ENCODE measurements at places on chromosomes 7 and 10.

DNA sequence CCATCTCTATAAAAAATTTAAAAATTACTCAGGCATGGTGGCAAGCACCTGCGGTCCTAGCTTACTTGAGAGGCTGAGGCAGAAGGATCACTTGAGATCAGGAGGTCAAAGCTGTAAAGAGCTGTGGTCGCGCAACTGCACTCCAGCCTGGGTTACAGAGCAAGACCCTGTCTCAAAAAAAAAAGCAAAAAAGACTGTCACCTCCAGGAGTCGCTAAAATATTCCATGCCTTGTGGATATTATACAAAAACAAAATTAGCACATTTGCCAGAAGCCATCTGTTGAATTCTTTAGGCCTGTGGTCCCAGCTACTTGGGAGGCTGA is 87.0 kb upstream of the SDK1 start:
- no peak for DNase-seq

GRCh38 chr10:103750836-103751235 is 104.5 kb downstream of the SH3PXD2A start:
- DNase-seq: no peak

- no peak for DNase-seq
Observed at GRCh38 chr10:119981826-119982225, 89.3 kb downstream of the SEC23IP start.

GRCh38 chr10:8214587-8214986 is 160.1 kb downstream of the GATA3 start:
- DNase-seq: no peak

DNA sequence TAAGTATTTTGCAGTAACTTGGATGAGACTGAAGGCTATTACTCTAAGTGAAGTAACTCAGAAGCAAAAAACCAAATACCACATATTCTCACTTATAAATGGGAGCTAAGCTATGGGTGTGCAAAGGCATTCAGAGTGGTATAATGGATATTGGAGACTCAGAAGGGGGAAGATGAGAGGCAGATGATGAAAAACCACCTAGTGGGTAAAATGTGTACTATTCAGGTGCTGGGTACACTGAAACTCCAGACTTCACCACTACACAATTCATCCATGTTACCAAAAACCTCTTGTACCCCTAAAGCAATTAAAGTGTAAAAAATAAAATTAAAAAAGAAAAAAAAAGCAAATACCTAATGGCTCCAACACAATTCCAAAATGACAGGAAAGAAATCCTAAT is 351.7 kb downstream of the NXPH1 start:
- DNase-seq: no peak

DNA sequence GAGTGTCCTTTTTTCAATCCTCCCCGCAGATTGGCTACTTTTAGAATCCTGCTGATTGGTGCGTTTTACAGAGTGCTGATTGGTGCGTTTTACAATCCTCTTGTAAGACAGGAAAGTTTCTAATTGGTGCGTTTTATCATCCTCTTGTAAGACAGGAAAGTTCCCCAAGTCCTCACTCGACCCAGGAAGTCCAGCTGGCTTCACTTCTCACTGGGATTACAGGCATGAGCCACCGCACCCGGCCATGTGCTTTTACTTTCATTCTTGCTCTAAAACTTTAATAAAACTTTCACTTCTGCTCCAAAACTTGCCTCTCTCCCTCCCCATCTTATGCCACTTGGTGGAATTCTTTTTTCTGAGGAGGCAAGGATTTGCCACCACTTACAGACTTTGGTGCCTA is 17.0 kb upstream of the WAPL start:
- DNase-seq: no peak

GRCh38 chr10:89520706-89521105 is 14.7 kb downstream of the SLC16A12 start:
- DNase-seq: no peak

DNA sequence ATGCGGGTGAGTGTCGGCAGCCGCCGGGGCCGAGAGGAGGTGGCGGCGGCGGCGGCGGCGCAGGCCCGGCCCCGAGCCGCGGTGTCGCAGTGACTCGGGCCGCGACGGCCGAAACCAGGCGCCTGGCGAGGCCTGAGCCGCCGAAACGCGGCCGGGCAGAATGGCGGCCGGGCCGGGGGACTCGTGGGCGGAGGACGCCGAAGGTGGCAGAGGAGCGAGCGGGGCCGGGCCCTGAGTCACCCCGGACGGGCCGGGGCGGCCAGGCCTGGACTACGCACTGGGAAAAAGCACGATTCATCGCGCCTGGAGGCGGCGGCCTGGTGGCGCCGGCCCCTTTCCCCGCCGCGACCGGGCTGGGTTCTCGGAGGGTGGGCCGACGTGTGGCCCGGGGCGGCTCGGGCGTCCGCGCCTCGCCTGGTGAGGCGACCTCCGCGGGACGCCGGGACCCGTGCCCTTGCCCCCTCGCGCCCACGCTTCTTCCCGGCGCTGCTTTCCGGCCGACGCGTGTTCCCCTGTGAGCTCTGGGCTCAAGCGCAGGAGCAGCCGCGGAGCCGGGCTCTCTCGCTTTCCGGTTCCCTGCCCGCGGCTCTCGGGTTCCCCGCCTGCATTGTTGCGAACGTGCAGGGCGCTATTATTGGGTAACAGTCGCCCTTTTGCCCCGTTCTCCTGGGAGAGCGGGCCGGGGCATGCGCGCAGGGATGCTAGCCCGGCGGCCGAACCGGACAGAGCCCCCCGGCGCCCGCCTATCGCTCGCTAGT is 500 bp downstream of the CUL1 start:
- no peak for DNase-seq

DNA sequence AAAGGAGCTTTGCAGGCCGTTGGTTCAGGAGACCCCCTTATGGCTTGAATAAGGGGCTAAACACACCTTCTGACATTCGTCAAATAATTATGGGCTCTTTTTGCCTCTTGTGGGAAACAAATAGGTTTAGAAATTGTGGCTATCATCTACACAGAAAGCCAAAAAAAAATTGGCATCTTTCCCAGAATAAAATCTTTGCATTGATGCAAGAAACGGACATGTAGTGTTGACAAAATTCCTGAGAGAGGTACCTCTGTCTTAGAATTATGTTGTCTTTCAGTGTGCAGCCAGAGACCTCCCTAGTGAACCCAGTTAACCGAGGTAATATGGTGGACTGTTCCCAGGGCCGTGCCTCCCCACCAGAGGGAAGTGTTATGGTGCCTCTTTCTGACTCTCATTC is 283.9 kb downstream of the SDHAF3 start:
- no peak for DNase-seq

DNA sequence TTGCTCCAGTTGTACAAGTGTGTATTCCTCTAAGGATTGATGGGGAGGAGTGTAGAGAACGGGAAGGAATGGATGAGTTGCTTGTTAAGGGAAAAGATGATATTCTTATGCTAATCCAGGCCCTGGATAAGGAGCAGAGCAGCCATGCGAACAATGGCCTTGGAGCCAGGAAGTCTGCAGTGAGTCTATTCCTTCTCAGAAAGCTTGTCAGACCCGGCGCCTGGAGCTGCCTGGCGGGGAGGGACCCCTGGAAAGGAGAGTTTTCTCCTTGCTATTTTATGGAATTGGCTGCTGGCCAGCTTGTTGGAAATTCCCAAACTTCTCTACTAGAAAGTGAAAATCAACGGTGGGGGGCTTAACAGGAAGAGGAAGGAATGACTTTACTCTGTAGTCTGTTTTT is 89.1 kb downstream of the MMRN2 start:
- no peak for DNase-seq

- no peak for DNase-seq
Observed at GRCh38 chr7:149490083-149490760, 7.4 kb downstream of the ZNF746 start.

DNA sequence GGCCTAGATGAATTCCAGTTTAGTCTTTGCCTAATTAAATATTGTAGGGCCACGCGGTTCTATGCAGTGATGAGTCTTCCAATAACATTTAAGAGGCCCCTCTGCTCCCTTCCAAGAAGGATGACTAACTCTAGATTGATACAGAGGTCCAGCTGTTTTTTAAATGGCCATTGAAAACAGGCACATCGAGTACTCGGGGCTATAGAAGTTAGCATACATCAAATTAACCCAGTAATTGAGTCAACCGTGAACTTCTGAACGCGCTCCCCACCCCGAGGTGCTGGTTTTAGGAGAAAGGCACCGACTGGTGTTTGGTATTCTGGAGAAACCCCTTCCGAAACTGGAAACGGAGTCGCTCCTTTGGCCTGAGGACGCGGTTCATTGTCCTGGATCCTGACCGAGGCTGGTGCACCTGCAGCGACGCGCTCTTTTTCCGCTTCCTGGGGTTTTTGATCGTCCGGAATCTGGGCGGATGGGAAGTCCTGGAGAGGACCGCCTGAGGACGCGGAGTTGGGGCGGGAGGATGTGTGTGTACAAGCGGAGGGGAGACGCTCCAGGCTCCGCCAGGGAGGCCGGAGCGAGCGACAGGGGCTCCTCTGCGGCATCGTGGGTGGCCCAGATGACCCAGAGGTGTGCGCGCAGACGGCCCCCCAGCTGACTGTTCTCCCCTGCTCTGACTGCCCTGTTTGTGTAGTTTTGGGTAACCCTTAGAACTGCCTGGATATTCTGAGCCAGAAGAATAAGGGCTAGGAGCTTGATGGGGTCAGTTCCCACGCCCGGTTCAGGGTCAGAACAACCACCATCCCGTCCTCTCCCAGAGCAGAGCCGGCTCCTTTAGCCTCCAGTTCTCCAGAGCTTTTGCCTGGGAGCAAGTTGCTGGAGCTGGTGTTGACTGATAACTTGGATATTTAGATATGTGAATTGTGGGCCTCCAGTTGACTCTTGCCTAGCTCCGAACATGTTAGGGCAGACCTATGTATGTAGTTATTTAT is 711 bp downstream of the FAM221A start:
- peak; percentile 84 for DNase-seq

- DNase-seq: no peak
Observed at GRCh38 chr7:115869801-115870200, 160.8 kb downstream of the TFEC start.

DNA sequence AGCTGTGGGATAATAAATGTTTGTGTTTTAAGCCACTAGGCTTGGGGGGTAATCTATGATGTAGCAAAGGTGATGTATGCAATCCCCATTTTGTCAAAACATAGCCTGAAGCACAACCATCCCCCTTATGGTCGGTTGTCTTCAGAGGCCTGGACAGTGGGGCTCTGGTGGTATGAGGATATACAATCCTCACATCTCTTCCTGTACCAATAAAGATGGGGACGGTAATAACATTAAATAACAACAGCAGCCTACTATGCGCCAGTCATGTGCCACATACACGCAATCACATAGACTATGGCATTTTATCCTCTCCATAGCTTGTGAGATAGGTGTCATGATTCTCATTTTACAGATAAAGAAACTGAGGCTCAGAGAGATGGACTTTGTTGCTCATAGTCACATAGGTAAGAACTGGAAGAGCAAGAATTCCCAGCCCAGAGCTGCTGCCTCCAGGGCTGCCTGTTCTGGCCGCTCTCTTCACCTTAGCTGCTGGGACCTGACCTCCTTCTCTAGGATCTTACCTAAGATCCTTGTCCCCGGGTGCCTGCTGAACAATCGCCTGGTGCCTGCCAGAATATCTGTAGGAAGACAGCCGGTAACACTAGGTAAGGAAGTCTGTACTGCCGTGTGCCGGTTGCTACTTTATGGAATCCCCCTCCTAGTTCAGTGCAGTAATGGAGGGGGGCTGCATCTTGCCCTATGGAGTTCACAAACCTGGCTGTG is 108.6 kb downstream of the ARHGAP22 start:
- no peak for DNase-seq

GRCh38 chr7:51246258-51247245 is 70.1 kb downstream of the COBL start:
- no peak for DNase-seq

GRCh38 chr7:38731215-38731614 is 100.0 kb upstream of the AMPH start:
- DNase-seq: no peak

GRCh38 chr10:51675088-51675487 is 24.3 kb downstream of the CSTF2T start:
- no peak for DNase-seq

DNA sequence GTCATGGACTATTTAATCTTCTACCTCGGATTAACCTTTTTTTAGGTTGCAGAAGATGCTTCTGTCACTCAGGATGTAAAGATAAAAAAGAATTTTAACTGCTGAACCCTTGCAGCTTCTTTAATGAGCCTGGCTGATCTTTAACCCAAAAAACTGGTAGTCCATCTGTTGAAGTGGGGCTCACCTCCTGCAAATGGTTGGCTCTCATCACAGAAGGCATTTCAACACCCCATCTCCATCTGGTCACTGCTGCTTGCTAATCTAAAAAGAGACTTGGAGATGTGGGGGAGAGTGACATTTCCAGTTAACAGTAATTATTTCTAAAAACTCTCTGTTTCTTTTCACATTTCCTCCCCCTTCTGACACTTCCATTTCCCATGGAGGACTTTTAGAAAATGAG is 208.6 kb downstream of the LHFPL3 start:
- no peak for DNase-seq

GRCh38 chr7:104983076-104983577 is 30.9 kb upstream of the KMT2E start:
- peak; percentile 85 for DNase-seq

GRCh38 chr7:105760551-105761447 is 115.6 kb downstream of the ATXN7L1 start:
- DNase-seq: no peak

- DNase-seq: no peak
Observed at GRCh38 chr7:143363016-143363937, 764 bp upstream of the FAM131B start.

GRCh38 chr7:44966731-44967538 is 11.9 kb downstream of the MYO1G start:
- peak; percentile 48 for DNase-seq

DNA sequence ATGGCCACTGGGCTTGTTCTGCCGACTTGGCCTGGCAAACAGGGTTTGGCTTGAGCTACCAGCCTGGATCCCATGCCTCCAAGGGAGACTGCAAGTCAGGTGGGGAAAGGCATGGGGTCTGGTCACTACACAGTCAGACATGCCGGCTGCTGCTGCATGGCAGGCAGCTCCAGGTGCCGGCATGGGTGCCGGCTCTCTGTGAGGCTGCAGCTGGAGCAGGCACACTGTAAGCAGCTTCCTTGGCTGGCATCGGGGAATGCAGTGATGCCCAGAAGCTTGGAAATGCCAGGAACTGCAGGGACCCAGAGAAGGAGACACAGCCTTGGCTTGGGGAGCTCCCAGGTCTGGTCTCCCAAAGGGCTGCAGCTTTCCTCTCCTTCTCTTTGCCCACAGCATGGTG is 305.5 kb upstream of the NRG3 start:
- no peak for DNase-seq

GRCh38 chr10:121323443-121323842 is 274.8 kb downstream of the FGFR2 start:
- DNase-seq: no peak
